SW480 (cell line): ENCODE measurements at places on chromosomes 1 and 21.

DNA sequence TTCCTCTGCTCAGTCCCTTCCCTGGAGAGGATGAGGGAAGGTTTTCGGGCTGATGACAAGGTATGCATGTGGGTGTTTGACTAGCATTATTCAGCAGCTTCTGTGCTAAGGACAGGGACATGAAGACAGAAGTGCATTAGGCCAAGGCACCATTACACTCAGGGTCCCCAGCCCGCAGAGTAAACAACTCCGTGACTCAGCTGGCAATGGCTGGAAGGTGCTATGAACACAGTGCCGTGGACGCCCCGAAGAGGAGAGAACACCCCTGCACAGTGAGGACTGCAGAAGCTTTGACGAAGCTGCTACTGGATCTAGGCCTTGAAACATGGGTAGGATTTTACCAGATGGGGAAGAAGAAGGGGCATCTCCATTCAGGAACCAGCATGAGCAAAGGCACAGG is 13.7 kb upstream of the EPS8L3 start:
- DNase-seq, result no peak

DNA sequence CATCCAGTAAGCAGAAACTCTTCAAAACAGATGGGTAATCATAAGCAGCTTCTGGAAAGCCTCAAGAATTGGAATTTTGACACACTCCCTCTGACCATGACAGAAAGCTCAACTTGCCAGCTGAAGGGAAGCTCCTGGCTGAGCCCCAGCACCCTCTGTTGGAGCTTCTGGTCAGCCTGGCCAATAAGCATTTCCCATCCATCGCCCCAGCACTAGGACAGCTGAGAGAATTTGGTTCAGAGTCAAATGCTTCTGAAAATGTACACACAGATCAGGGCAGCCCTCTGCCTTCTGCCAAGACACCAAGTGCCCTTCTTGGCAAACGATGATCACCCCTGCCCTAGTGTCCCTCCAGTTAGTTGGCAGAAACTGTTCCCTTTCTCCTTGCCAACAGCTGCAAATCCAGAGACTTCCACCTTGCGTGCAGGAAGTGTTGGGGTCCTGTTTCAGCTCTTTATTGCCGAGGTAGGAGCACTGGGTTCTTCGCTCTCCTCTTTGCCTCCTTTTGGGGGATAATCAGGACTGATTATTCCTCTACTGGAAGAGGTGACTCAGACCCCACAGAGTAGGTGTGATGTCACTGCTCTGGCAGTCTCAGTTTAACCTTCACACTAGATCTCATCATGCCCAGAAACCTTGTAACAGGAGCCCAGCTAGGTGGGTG is 11.9 kb downstream of the PIGV start:
- peak; percentile 44 for DNase-seq

GRCh38 chr1:173206816-173207568 is at the start of gene TNFSF4:
TSS of gene TNFSF4 (minus strand) at chr1:173207331. CDS start at chr1:173207176, 155 bp downstream.
- DNase-seq, result no peak

GRCh38 chr1:175095978-175096607 is 28.5 kb downstream of the TNN start:
- peak; percentile 81 for DNase-seq

DNA sequence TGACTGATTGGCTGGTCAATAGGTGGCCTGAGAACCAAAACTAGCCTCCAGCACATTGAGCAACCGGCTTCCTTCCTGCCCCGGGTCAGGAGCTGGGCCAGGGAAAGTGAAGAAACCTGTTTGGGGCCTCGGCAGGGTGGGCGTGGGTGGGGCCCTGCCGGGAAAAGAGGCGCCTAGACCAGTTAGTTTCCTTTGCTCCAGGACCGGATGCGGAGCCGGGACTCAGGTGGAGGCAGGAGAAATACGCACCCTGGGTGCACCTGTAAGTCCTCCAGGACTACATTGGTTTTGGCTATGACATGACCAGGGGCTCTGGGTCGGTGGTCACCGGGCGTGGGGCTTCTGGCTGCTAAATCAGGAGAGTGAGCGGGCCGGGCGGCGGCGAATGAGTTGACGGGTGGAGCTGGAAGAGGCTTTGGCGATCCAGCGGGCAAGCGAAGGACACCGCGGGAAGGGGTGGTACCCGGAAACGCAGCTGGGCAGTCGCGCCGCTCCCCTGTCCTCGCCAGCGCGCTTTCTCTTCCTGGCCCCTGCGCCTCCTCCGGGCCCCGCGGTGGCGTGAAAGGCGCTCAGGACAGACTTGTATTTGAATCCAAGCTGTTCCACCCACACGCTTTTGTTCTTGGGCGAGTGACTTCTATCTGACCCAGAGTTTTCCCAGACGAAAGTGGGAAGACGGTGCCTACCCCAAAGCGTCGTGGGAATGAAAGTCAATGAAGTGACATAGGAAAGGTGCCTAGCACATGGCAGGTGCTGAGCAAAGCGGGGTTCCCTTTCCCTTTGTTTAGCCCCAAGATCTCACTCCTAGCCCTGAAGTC is 30.6 kb upstream of the JUN start:
- peak; percentile 81 for DNase-seq

GRCh38 chr21:25660233-25660632 is 21.2 kb downstream of the JAM2 start:
- no peak for DNase-seq

DNA sequence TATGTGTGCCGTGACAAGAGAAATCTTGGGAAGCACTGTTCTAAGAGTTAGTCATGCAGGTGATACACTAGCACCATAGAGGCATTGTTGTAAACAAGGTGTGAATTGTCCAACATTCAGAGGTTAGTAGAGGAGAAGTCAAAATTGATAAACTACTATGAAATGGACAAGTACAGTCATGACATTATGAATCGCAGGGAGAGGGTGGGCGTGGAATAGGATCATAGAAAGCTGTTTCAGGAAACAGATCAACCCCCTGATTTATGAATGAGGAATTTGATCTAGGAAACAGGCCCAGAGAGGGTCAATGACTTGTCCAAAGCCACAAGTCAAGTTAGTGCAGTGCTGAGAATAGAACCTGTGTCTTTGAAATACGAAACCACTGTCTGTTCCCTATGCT is 58.5 kb upstream of the LAX1 start:
- no peak for DNase-seq
